ENCODE measurements at places on chromosomes 2 and 18.

GRCh38 chr2:68434981-68435380 is 32.1 kb downstream of the FBXO48 start:
- DNase-seq = no peak

GRCh38 chr18:59079264-59079663 is 60.4 kb upstream of the SEC11C start:
- DNase-seq = no peak

- DNase-seq = no peak
These were observed 307.1 kb upstream of the PIK3C3 start for GRCh38 chr18:41647914-41648313.

- DNase-seq = no peak
These were observed 34.6 kb upstream of the B3GNT7 start for GRCh38 chr2:231360881-231361371.

- DNase-seq = no peak
These were observed 607 bp upstream of the UBE2F start for GRCh38 chr2:237966250-237966564.

DNA sequence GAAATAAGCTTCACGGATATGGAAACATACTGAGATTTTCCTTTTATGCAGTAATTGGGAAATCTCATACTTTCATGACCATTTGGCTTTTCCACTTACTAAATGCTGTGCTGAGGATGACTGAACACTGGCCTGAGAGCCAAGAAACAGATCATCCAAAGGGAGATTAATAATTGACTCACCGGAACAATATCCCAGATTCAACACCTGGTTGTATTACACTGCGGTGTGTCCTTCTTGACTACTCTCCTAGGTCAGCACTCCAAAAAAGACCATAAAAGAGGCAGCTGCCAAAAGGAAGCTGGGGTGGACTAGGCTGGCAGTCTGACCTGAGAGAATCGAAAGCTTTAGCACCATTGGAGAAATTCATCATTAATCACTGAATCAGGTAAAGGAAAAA is 469.1 kb downstream of the CBLN2 start:
- DNase-seq = no peak

DNA sequence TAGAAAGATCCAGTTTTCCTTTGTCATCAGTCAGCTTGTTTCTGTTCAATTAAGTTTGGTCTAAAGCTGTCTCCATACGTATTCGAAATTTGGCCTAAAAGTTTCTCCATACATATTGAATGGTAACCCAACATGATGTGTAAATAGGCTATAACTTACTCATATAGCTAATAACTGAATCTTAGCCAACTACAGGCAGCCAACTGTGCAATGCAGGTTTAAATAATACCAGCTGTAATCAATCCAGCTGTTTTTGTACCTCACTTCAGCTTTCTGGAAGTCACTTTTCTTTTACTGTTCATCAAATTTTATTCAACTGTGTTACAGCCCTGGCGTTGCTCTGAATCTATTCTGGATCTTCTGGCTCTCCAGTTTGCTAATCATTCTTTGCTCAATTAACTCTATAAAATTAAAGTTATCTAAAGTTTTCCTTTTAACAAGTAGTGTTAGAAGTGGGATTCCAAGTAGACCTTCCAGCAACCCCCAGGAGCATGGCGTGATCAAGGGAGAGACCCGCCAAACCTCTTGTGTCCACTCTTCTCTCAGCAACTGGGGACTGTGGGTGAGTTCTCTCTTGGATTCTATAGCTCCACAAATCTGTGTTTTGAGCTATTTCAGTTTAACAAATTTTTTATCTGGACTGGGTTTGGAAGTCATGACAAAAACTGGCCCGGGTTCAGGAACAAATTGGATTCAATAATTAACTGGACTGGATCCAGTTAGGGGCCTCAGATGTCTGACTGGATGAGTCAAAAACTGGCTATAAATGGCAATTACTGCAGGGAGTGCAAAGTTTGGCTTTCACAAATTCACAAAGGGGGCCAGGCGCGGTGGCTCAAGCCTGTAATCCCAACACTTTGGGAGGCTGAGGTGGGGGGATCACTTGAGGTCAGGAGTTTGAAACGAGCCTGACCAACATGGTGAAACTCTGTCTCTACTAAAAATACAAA is 329.7 kb upstream of the ST6GAL2 start:
- no peak for DNase-seq

GRCh38 chr2:106096299-106097037 is 97.6 kb downstream of the UXS1 start:
- DNase-seq = no peak

- DNase-seq = no peak
These were observed 17.3 kb downstream of the ACADL start for GRCh38 chr2:210207929-210208328.

DNA sequence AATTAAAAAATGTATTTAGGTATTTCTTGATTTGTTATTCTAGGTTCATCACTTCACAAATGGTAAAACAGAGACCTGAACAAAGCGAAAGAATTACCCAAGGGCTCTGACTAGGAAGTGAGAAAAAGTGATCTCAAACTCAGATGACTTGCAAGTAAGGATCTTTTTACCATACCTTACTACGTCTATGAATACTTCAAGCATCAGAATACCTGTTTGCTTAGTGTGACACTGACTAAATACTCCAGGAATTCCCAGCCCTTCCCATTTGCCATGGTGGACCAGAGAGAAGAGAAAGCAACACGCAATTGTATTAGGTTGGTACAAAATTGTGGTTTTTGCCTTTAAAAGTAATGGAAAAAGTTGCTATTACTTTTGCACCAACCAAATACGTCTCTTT is 35.8 kb upstream of the FIGN start:
- DNase-seq = no peak

DNA sequence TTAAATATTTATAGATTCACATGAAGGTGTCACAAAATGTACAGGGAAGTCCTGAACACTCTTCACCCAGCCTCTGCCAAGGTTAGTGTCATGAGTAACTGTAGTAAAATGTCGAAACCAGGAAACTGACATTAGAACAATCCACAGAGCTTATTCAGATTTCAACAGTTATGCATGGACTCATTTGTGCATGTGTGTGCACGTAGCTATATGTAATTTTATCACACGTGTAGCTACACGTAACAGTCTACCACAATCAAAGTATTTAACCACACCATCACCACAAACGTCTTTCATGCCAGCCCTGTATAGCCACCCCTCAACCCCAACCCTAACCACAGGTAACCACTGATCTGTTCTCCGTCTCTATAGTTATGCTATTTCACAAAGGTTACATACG is 211.7 kb upstream of the REV1 start:
- no peak for DNase-seq

GRCh38 chr2:120630031-120630701 is 105.5 kb upstream of the GLI2 start:
- DNase-seq = no peak

DNA sequence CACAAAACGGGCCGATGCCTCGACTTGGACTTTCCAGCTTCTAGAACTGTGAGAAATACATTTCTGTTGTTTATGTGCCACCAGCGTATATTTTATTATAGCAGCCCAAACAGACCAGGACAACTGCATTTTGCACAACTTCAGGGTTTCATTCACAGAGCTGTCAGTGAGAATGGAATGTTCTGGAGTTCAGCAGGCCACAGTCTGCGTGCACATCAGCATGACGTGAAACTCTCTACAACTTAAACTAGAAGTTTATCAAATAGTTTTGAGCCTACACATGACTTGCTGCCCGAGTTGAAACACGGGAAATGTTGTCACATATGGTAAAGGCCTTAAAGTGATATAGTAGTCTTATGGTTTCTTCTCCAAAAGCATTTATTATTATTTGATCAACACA is 3.9 kb upstream of the TRIB2 start:
- DNase-seq = no peak

DNA sequence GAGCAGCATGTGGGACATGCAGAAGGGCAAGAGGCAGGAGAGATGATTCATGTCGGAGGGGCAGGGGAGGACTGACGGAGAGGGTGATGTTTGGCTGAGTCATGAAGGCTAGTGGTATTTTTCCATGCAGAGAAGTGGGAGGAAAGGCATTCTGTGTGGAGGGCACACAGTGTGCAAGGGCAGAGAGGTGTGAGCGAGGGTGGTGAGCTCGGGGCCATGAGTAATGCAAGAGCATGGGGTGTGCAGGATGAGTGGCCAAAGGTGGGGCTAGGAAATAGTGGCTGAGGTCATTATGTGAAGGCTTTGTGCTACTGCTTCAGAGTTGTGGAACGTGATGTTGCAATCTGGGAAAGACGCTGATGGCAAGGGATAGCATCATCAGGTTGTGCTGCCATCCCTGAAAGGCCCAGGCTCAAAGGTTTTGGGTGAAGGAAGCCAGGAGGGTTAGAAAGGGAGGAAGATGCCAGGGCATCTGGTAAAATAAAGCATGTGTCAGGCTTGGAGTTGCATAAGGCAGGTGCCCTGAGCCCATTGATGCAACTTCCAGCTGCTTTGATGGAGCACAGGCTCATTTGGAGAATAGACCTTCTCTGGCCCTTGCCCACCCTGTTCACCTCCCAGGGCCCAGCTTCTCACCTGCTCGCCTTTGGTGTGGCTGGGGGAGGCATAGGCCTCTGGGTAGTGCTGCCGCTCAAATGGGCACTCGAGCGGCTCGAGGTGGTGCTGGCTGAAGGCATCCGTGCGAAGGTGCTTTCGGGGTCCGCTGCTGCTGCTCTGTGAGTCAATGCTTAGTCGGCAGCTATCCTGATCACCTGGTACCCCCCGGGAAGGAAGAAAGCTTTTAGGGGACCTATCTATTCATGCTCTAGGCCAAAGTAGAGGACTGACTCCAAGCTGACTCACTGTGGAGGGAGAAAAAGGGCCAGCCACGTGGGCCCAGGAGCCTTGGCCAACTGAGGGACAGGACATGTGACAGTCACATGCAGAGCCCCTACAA is 37.5 kb downstream of the PAX8 start:
- DNase-seq = no peak

DNA sequence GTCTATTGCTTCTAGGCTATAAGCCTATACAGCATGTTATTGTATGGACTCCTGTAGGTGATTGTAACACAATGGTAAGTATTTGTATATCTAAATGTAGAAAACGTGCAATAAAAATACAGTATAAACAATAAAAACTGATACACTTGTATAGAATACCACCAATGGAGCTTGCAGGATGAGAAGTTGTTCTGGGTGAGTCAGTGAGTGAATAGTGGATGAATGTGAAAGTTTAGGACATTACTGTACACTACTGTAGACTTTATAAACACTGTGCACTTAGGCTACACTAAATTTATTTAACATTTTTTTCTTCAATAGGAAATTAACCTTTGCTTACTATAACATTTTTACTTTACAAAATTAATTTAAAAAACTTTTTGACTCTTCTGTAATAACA is 679.2 kb upstream of the ZNF804A start:
- DNase-seq = no peak

- no peak for DNase-seq
These were observed 146.6 kb upstream of the ITGA6 start for GRCh38 chr2:172280571-172281361.

GRCh38 chr18:39340418-39340817 is 1774.8 kb upstream of the CELF4 start:
- no peak for DNase-seq

GRCh38 chr2:103008586-103008985 is 246.8 kb downstream of the TMEM182 start:
- peak; percentile 45 for DNase-seq

GRCh38 chr2:139045524-139045923 is 265.3 kb upstream of the NXPH2 start:
- DNase-seq = no peak

- no peak for DNase-seq
These were observed 60.8 kb downstream of the PHLPP1 start for GRCh38 chr18:62776024-62776570.

GRCh38 chr2:143420313-143420712 is 291.1 kb downstream of the ARHGAP15 start:
- no peak for DNase-seq

- DNase-seq = no peak
These were observed 391.6 kb downstream of the NBAS start for GRCh38 chr2:15169326-15170069.

DNA sequence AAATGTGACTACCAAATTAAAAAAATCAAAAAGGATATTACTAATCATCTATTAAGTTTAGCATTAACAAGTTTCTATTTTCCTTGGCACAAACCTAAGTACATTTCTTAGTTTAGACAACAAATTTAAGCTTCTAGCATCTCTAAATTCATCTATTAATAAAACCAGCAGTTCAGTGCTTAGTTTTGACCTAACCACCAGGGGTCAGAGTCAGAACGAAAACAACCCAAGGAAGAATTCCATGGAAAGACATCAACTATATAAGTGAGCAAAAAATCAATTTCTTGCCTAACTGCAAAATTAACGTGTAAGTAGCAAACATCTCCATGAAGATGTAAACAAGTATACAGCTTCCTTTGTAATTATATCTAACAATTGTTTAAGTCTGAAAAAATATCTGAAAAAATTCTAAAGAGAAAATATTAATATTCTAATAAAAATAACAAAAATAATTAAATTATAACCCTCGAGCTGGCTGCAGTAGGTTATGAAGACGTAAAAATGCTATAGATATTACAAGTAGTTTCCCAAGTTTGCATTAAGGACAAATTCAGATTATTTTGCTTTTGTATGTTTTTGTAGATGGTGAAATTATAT is 83.7 kb downstream of the CERKL start:
- no peak for DNase-seq

GRCh38 chr2:204544961-204545860 is at the start of gene PARD3B:
Gene PARD3B, plus strand, starts transcription at chr2:204545475. Its CDS starts 525 bp downstream, at chr2:204546000.
- DNase-seq = peak; percentile 78

GRCh38 chr2:96146153-96146880 is 1.1 kb upstream of the DUSP2 start:
- DNase-seq = no peak

DNA sequence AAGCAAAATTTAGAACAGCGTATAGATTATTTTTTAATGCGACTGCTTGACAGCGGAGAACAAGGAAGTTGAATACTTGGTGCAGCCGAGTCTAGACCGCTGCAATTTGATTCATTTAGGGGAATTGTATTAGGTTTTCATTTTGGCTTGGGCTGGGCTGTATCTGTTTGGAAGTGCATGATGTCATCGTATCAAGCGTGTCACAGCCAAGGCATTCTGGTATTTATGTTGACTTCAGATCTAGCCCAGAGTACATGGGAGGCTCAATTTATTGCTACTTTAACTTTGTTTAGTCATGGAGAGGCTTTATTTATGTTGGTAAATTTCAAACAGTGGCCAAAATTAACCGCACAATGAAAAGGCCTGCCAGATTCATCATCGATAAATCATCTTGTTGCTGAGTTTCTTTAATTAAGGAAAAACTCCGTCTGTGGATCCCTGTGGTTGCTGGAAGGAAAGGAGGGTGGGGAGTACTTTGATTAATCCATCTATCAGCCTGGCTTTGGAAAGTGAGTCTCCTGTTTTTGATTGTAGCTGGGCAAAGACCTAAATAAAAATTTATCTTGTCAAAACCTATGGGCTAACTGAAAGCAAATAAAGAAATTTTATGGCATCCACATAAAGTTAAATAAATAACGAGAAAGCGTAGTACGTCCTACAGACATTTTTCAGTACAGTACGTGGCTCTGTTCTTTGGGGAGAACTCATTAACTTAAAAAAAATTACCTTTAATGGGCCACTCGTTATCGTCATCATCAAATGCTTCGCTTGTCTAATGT is 230.4 kb upstream of the SPRED2 start:
- no peak for DNase-seq

Data from ecto neural progenitor cell (in vitro differentiated cells).